ENCODE measurements at places on chromosomes 16 and 17.

DNA sequence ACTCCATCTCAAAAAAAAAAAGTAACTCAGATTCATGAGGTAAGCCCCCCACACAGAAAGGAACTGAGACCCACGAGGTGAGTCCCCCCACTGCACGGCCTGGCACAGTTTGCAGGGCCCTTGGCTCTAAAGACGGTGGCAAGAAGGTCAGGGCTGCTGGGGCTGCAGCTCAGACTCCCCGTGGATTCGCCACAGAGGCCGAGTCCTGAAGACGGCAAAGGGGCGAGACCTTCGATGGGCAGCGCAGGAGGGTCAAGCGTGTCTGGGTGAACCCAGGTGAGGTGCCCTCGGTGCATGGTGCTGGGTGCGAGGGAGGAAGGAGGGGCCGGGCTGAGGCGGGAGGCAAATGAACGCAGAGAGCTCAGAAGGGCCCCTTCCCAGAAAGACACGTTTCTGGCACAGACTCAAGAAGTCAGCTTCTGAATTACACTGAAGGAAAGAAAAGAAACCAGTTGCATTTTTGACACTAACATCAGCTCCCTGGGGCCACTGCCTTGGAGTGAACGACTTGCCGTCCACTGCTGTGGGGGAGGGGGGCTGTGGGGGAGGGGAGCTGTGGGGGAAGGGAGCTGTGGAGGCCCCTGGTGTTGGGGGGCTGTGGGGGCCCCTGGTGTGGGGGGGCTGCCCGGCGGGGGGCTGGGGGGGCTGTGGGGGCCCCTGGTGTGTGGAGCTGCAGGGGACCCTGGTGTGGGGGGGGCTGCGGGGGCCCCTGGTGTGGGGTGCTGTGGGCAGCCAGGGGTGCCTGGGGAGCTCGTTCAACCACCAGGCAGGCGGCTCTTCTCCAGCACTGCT, 69.8 kb upstream of the METRNL start:
- no peak for DNase-seq

DNA sequence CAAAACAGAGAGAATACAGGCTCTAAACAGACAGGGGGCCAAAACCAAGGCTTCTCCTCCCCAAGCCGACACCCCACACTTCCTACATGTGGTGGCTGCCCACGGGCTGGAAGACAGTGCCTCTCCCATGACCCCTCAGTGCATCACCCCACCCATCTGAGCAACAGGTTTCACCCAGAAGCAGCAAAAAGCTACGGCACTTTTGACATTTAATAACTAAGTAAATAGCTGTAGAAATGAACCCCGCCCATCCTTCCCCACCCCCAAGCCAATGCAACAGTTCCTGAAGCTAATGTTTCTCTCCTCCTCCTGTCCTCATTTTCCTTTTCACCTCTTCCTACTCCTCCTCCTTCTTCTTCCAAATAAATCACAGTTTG, 9.9 kb upstream of the SOX9 start:
- no peak for DNase-seq

DNA sequence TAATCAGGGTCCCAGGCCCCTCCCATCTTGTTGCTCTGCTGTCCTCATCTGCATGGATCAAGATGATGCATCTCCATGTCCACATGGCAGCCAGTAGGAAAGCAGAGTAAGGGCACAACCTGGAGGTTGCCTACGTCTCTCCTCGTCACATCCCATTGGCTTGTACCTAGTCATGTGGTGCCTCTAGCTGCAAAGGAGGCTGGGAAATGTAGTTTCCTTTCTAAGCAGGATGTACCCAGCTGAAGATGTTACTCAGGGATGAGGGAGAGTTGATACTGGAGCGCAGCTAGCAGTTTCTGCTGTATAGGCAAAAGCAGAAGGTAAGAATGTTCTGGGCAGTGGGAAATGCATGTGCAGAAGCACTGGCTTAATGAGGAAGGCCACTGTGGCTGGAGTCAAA, 20.8 kb downstream of the ABCC1 start:
- DNase-seq = no peak

GRCh38 chr17:21177854-21178600, 35.9 kb downstream of the TMEM11 start:
- DNase-seq = no peak

GRCh38 chr17:34680151-34680550, 100.8 kb downstream of the TMEM132E start:
- DNase-seq = no peak

DNA sequence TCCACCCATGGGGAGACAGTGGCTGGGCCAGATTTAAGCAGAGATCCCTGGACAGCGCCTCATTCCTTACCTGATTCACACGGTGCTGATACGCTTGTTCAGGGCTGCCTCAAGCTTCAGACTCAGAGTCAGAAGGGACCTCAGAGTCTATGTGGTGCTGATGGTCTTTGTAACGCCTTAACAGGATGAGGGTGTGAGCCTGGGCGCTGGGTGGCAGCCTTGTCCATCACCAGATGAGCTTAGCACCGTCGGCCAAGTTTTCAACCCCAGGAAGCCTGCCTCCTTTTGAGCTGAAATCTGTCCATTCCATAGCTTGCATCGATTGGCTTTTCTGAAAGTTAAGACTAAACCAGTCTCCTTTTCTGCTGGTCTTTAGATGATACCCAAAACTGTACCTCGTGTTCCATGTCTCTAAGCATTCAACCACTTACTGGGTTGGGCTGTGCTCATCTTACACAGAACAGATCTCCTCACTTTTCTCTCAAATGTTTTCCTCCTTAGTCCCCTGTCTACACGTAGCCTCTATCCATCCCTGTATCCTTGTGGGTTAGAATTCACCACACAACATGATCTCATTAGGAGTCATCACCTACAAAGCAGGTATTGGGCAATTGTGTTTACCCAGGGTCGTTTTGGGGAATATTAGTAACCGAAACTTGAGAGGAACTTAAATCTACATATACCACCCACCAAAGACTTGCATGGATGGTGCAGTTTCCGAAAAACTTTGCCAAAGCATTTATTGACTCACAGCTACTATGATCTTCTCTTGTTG, 573.4 kb downstream of the CDH13 start:
- no peak for DNase-seq

DNA sequence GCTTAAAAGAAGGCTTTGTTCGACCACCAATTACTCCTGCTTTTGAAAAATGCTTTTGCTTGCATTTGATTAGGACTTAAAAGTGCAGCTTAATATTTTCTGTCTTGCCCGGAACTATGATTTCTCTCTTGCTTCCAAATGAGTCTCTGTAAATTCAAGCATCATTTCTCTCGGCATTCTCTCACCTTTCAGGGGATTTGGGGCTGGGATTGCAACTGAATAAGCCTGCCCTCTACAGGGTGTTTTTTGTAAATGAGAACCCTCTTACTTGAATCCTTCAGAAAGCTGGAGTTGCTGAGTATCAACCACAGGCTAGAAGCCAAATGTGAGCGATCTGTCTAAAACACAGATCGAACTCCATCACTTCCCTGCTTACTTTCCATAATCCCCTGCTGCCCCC, 234.6 kb downstream of the TMEM114 start:
- DNase-seq = no peak

DNA sequence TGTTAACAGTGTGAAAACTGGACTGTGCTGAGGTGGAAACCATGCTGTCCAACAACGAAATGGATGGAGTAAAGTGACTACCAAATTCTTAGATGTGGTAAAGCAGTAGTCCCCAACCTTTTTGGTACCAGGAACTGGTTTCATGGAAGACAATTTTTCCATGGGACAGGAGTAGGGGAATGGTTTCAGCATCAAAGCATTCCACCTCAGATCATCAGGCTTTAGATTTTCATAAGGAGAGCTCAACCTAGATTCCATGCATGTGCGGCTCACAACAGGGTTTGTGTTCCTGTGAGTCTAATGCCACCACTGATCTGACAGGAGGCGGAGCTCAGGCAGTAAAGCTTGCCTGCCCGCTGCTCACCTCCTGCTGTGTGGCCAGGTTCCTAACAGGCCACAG, 11.5 kb downstream of the SLX4 start:
- DNase-seq = no peak

DNA sequence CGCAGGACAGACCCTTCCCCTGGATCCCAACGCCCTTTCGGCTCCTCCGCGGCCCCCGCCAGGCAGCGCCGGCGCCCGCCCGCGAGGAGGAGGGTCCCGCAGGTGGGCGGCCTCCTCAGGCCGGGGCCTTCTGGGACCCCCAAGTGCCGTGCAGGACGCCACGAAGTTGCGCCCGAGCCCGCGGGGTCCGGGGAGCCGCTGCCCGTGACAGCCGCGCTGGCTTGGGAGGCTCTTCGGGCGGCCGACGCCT, 504 bp downstream of the ERN1 start:
- DNase-seq = no peak

GRCh38 chr16:84042879-84043485, 387 bp upstream of the SLC38A8 start:
- DNase-seq = no peak

GRCh38 chr17:40839194-40839593, 16.8 kb upstream of the KRT10 start:
- DNase-seq = no peak

GRCh38 chr17:28240688-28241340, 78.2 kb upstream of the TMEM97 start:
- no peak for DNase-seq

DNA sequence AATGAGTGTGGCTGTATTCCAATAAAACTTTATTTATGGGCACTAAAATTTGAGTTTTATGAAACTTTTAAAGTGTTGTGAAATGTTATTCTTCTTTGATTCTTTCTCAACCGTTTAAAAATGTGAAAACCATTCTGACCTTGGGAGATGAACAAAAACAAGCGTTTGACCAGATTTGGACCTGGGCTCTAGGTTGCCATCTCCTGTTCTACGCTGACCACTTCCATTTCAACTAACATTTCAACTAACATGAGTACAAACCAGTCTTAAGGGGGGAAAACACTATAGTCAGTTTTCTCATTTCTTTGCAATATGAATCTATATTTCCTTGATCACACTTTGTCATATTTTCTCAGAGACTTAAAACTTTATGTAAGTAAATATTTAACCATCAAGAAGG, 118.4 kb upstream of the IRX5 start:
- no peak for DNase-seq

DNA sequence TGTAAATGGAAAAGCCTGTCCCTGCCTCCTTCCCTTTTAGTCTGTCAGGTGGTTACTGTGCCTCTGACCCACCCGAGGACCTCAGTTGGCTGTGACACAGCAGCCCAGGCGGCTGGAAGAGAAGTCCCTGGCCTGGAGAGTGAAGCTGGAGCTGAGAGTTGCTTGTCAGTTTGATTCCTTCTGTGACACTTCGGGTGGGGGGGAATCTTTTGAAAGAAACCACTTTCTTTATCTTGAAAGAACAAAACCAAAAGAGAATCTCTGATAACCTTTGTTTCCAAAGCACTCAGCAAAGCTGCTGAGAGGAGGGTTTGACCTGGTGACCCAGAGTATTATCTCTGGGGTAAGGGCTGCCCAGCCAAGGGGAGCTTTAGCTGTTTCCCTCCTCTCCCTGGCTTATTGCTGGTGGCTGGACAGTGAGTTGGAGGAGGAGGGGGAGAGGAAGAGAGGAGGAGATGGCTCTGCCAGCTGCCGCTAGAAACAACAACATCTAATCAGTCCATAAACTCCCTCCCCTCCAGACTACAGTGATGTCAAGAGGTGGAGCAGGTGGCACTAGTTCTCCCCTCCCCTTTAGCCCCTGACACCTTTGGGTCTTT, 34.0 kb downstream of the YPEL2 start:
- no peak for DNase-seq

DNA sequence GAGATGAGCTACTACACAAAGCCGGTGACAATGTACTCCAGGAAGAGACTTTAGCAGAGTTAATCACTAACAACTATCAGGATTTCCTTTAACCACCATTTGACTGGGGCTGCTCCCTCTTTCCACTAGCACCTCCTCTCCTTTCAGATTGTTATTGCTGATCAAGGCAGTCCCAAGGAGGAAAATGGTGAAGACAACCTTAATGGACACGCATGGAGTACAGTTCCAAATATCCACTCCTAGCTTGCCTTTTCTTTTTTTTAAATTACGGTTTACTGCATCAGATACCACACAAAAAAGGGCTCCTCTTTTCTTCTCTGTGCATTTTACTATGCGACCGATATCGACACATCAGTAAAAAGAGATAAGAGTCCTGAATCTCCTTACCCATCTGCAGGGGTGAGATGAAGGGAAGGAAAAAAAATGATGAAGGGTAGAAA, 30.9 kb downstream of the FAM222B start:
- DNase-seq = no peak

DNA sequence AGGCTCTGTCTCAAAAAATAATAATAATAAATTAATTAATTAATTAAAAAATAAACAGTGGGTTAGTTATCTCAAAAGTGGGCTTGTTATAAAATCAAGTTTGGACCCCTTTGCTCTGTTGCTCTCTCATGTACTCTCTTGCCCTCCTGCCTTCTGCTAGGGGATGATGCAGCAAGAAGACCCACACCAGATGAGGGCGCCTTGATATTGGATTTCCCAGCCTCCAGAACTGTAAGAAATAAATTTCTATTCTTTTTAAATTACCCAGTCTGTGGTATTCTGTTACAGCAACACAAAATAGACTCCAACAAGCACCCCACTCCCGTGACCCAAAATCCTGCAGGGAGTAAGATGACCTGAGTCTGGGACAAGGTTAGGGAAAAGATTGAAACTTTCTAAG, 2.1 kb upstream of the ZNF652 start:
- no peak for DNase-seq

GRCh38 chr17:17460038-17460437, 16.8 kb upstream of the MED9 start:
- no peak for DNase-seq

GRCh38 chr17:59669944-59670343, 37.3 kb downstream of the PTRH2 start:
- DNase-seq = peak; percentile 13

DNA sequence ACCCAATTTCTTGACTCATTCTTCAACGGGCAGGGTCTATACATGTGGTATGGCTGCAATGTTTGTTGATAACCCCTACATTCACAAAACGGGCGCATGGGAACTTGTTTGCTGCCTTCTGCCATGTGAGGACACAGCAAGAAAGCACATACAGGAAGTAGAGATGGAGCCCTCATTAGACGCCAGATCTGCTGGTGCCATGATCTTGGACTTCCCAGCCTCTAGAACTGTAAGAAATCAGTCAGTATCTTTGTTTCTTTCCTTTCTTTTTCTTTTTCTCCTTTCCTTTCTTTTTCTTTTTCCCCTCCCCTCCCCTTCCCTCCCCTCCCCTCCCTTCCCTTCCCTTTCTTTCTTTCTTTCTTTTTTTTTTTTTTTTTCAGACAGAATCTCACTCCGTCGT, 165.2 kb downstream of the WWOX start:
- DNase-seq = no peak

- DNase-seq = no peak
Observed at GRCh38 chr17:41518789-41519449, at the start of gene KRT15. TSS of gene KRT15 (minus strand) at chr17:41518890. CDS start at chr17:41518827, 63 bp downstream.

- peak; percentile 41 for DNase-seq
Observed at GRCh38 chr16:48101069-48101674, 54.6 kb downstream of the ABCC12 start.

Data from GM06990 (cell line).